Activated T-helper 1 cell treated with Interleukin-2 at 50 U/mL for 16 hours (primary cell): ENCODE measurements at places on chromosomes 3 and 15.

DNA sequence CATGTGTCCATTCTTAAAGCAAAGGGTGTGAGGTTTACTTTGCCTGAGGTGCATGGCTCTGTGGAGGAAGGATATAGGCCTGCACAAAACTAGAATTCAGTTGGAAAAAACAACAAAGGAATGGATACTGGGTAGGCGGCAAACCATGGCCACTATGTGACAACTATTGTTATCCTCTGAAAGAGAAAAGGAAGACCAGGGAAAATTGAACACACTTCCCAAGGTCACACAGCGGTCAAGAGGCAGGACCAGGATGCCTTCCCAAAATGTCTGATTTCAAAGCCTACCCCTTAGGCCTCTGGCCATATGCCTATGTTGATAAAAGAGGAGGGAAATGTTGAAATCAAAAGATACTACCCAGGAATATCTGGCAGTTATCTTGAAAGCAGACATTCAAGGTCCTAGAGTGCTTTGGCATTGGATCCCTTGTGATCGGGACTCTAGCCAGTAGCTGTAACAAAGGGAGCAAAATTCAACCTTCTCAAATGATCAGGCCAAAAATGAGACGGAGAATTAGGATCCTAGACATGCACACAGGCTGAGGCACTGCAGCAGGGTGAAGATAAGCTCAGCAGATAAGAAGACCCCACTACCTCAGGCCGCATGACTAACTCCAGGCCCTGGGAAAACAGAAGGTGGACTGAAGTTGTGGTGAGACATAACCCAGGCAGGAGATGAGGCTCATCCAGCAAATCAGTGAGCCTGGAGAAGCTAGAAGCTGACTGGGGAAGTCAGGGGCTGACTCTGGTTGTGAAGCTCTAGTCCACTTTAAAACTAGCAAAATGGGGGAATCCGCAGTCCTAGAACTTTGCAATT is 292.2 kb downstream of the NEK10 start:
- no peak for DNase-seq

GRCh38 chr15:44427756-44428724 is 611 bp downstream of the CTDSPL2 start:
- DNase-seq: no peak

GRCh38 chr3:14343338-14344112 is 58.9 kb upstream of the SLC6A6 start:
- no peak for DNase-seq

DNA sequence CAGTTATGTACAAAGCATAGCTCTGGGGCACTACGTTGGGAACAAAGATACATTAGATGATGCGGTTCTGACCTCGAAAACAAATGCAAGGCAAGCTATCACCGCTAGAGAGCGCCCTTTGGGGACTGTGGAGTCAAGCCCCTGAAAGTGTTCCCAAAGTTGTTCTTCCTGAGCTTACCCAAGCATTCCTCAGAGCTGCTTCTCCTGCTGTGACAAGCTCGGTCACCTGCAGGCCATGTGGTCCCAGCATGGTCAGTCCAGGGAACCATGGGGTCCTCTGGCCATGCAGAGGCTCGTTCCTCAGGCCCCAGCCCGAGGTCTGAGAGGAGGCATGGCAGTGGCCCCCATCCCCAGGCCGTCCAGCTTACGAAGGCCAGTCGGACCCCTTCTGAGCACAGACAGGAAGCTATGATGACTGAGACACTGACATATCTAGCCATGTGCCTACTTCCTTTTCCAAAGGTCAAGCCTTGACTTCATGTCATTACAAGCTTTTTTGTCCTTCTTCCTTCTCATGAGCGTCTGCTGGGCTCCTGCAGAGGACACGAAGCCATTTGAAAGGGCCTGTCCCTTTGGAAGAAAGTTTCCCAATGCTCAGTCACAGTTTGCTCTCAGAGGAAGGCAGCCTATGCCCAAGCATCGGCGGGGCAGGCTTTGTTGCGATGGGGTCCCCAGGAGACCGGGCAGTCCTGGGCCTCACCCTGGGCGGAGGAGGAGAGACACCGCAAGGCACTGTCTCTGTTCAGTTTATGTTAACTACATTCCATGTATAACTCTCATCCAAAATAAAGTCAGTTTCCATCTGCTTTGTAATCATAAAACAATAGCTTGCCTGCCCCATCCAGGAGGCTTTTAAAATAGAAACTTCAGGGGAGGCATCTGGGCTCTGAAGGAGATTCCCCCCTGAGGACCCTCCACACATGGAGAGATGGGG is 79.3 kb downstream of the ATP10A start:
- peak; percentile 20 for DNase-seq

DNA sequence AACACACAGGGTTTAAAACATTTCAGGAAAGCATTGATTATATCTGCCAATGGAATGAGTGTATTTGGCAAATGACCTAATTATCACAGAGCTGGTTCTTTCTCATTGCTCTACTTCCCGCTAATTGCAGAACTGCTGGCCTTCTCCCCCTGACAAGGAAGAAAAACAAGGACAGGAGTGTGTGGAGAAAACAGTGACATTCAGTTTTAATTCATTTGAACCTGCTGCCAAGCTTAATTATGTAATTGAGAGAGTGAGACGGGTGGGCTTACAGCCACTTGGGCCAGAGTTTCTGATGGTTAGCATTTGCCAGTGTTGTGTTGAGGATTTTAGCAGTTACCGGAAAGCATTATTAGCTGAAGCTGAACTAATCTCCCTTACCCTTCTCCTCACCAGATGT is 301.4 kb downstream of the RBMS3 start:
- DNase-seq: no peak

DNA sequence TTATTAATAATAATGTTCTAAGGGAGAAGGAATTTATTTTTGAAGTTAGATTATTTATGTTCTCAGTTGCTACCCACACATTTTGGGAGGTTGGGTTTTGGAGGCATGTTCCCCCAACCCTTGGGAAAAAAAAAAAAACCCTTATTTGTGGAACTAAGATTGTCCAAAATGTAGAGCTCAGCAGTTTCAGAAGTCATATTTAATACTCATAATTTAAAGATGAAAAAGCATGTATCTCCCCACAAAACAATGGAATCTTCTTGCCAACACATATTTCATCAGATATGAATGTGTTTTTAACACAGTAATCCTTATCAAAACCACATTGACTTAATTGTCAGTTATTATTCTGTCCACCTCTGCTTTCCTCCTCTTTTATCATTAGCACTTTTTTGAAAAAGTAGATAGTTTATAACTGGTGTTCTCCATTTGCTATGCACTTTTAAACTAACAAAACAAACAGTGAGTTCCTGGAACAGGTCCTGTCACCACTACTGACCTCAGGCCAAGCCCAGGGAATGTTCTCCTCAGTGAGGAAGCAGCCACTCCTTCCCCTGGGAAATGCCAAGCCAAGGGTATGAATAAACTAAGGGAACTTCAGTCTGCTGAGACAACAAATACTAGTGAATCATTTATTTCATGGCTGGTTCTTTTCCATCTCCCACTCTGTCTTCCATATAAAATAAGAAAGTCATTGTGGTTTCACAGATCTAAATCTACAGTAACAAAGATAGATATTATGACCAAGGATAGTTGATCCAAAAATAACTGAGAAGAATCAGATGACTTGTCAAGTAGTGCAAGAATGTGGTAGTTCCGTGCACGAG is 414.4 kb upstream of the ALCAM start:
- DNase-seq: no peak

GRCh38 chr3:52483577-52484381 is 11.4 kb upstream of the STAB1 start:
- DNase-seq: no peak

DNA sequence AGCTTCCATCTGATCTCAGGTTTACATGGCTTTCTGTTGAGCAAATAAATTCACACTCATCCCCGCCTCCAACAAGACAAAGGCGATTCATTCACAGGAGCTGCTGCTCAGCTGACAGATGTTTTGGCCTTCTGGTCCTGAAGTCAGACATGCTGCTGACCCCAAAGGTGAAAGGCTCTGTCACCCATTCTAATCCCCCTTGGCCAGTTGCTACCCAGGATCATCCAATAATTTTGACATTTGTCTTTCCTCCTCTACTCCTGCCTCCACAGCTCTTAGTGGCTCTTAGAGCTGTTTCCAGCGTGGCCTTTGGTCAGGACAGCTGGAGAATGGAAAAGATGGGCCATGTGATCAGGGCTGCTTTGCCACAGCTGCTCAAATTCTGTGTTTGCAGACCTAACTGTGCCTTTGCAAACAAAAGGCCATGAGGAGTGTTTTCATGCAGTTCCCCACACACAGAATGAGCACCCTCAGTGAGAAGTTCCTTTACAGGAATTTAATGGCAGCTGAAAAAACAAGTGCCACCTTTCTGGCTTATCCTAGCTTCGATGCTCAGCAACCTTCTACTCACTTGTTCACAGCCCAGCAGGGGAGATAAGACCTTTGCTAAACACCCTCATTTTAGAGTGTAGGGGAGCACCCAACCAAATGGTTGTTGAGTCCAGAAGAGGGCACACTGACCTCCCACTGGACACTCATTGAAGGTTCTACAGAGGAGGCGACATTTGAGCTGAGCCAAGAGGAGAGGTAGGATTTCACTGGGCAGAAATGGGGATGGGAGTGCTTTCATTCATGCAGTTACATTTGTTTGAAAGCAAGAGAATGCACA is 39.0 kb downstream of the CYP19A1 start:
- no peak for DNase-seq

GRCh38 chr3:13863382-13863952 is 16.4 kb downstream of the WNT7A start:
- no peak for DNase-seq

- DNase-seq: peak; percentile 22
Measured at GRCh38 chr3:40191850-40192448, 117.6 kb upstream of the EIF1B start.

DNA sequence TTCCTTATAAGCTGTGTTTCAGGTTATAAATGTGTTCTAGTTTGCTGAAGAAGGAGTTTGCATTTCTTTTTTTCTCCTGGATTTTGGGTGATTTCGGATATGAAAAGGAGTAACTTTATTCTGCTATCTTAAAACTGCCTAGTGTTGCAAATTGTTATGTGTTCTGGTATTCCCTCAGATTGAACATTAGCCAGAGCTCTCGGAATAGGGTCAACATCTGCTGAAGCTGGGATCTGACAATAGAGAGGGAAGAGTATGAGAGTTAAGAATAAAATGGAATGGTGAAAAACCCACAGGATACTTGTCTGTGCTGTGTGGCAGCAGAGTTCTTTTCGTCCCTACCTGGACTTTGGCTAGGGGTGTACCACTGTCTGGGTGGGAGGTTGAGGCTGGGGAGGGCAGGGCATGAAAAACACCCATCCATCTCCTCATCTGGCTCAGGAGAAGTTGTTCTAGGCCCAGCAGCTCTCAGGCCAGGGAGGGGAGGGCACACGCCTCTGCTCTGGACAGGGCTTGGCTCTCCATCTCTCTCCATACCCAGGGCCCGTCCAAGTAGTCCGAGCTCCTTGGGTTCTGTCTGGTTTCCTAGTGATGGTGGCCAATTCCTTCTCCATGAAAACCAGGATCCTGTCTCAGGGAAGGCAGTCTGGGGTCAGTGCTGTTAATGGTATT is 13.2 kb downstream of the SPSB4 start:
- DNase-seq: no peak
